ENCODE measurements at places on chromosomes 13 and 19.

GRCh38 chr19:49071860-49072547 is 495 bp downstream of the KCNA7 start:
- peak; percentile 25 for DNase-seq

- DNase-seq, result no peak
Observed at GRCh38 chr19:33376423-33376822, 2.9 kb downstream of the CEBPG start.

- DNase-seq, result peak; percentile 82
Observed at GRCh38 chr19:2503521-2504109, 27.7 kb downstream of the GADD45B start.

- no peak for DNase-seq
Observed at GRCh38 chr13:93786846-93787489, 560.4 kb downstream of the GPC6 start.

DNA sequence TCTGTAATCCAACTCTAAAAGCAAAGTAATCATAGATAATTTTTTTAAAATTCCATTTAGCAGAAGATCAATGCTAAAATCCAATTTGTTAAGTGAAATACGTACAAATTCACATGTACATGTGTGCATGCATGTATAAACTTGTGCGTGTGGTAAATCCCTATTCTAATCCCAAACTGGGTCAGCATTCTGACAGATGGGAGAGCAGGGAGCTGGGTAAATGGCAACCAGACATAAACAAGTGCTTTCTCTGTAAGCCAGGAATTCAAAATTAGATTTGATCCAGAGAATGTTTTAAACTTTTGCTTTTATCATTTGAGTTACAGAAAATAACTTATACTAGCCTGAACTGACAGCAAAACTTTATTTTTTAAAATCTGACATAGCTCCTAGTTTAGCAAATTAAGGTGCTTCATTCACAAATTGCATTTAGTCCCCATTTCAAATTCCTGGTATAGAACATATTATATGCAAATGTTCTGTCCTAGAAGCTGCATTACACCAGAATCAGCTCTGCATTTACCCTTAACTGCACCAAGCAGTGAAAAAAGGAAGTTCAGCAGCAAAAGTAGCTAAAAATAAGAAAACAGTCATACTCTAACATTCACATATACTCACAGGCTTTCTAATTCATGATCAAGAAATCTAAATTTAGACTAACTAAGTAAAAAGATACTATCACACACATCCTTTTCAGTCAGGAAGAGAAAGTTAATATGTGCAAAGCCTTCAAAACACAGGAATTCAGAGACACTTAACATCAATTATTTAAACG is 32.6 kb downstream of the UBL3 start:
- peak; percentile 81 for DNase-seq

DNA sequence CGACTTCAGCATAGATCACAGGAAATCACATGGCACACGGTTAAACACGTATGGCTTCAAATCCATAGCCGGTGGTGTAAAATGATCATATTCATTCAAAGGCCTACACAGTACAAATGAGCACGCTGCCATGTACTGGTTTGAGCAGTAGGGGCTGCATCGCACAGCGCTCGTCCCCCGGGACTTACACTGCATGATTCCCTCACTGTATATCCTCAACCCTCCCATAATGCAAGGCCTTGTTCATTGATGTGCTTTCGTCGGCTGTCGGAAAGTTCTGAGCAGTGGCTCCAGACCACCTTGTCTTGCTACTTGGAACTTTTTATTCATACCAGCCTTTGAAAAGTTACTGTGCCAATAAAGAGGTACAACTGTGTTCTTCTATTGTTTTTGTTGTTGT is 578.2 kb downstream of the MYO16 start:
- DNase-seq, result no peak

DNA sequence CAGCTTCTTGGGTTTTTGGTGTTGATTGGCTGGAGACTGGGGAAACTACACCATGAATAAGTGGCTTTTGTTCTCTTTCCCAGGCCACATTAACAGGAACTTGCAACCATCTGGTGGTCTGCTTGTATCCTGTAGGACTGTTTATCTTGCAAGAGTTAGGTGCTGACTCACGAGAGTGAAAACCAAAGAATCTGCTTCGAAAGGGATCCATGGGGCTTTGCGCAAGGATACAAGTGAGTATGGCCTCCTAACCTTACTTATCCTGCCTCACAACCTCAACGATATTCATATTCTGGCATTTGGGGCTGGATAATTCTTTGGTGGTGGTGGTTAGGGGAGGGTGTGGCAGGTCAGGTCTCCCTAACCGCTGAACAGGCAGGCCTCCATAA is 4.7 kb upstream of the SIGLECL1 start:
- peak; percentile 74 for DNase-seq

GRCh38 chr19:35703343-35703742 is 1.0 kb upstream of the ZBTB32 start:
- DNase-seq, result no peak

DNA sequence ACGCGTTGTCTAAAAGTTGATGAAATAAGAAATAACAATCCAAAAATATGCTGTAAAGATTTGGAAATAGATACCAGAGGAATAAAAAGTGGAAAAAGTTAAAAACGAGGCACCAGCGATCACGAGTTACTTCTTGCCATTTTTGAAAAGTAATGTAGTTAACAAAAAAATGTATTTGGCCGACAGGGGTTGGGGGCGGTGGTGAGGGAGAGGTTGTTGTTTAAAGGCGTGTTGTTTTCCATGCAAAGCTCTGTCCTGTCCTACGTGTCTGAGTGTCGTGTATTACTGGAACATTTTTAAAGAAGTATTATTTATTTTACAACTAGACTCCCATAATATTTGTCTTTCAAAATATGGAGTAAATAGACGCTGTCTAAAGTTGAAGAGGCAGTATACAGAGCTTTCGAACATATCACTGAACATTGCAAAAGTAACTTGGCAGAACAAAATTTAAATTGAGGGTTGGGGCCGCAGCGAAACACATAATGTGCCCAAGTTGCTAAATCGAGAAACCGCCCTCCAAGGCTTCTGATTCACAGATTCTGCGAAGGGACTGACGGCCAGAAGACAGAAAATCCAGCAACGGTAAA is 823 bp downstream of the FBXO17 start:
- DNase-seq, result no peak

DNA sequence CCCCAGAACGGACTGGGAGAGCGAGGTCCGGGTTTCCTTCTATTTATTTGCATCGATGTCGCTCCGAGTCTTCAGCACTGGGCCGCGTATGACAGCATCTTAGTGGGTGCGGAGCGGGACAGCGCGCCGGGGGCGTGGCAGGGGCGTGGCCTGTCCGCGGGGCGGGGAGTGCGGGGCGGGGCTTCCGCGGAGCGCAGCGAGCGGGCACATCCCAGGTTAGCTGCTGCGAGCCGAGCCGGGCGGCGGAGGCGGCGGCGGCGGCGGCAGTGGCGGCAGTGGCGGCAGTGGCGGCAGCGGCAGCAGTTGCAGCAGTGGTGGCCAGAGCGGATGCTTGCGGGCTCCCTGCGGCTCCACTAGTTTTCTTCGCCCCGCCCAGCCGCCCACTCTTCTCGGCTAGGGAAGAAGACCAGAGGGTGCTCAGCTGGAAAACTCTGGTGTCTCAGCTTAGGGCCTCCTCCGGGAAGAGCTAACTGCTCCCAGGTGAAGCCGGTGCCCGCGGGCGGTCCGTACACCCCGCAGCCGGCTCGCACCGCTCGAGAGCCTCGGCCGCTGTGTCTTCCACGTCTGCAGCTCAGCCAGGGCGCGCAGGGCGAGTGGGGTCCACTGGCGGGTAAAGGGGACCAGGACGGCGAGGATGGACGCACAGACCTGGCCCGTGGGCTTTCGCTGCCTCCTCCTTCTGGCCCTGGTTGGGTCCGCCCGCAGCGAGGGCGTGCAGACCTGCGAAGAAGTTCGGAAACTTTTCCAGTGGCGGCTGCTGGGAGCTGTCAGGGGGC is at the start of gene GPC5:
Gene GPC5 (plus strand): TSS at position 209 of the 776 bp plus-strand sequence.
- DNase-seq, result peak; percentile 76
